ENCODE measurements at places on chromosomes 12 and 14. TPM values are rescaled to one million over a fixed set of nuclear protein-coding genes. Genes with fewer than 3 reads are reported as not detected.

EML5 gene
- total RNA-seq, result 0.05 TPM

ANO4 gene
- 41.3 TPM for total RNA-seq

PLCZ1 gene
- not detected for total RNA-seq

DEGS2 gene
- total RNA-seq, result 0.07 TPM

CLEC7A gene
- 1.4 TPM for total RNA-seq

CTSG gene
- not detected for total RNA-seq

GNB3 gene
- 16.6 TPM for total RNA-seq

IL23A gene
- total RNA-seq, result 0.32 TPM

DNA sequence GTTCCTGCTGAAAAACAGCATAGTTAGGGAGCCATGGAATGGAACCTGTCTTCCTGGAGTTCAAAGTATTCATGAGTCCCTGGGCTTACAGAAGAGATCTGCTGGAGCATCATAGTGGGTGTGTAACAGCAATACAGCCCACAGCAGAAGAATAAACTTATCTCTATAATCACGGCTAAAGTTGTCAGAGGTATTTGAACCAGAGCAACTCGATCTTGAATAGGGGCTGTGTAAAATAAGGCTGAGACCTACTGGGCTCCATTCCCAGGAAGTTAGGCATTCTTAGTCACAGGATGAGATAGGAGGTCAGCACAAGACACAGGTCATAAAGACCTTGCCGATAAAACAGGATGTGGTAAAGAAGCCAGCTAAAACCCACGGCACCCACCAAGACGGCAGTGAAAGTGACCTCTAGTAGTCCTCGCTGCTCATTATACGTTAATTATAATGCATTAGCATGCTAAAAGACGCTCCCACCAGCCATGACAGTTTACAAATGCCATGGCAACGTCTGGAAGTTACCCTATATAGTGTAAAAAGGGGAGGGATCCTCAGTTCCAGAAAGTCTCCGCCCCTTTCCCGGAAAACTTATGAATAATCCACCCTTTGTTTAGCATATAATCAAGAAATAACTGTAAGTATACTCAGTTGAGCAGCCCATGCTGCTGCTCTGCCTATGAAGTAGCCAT is 223.4 kb downstream of the PCNX1 start:
- peaks cover 16% of the 10 kb centered on the region for H3K4me1 ChIP-seq
- H3K36me3 ChIP-seq, result no peaks in the 10 kb centered on the region
- peak overlapping the region; percentile 54 for H3K27ac ChIP-seq
- peak overlapping the region; percentile 34 for H3K4me3 ChIP-seq
- peak; percentile 82 for DNase-seq
- no peaks in the 10 kb centered on the region for H3K27me3 ChIP-seq

GRCh38 chr12:90280564-90281058 is 572.0 kb upstream of the ATP2B1 start:
- no peaks in the 10 kb centered on the region for H3K4me1 ChIP-seq
- no peak overlapping the region for H3K4me3 ChIP-seq
- peak overlapping the region; percentile 12 for H3K27ac ChIP-seq
- H3K36me3 ChIP-seq, result no peaks in the 10 kb centered on the region

DNA sequence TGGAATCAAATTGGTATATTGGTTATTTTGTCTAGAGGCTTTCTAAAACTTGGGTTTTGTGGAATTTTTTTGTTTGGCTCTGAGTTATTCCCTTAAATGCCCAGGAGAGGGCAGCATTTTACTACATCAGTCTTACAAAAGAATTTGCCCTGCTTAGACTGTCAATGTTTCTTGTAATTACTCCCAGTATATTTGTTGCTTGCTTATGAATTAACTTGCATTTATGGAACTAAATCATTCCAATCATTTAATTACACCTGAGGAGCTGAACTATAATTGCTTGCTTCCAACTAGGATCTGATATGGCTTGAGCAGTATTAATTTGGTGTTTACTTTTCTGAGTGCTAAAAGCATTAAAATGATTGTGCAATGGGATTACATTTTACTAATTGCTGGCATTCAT is 48.7 kb downstream of the MIPOL1 start:
- no peak overlapping the region for H3K4me3 ChIP-seq
- H3K27me3 ChIP-seq, result no peaks in the 10 kb centered on the region

DNA sequence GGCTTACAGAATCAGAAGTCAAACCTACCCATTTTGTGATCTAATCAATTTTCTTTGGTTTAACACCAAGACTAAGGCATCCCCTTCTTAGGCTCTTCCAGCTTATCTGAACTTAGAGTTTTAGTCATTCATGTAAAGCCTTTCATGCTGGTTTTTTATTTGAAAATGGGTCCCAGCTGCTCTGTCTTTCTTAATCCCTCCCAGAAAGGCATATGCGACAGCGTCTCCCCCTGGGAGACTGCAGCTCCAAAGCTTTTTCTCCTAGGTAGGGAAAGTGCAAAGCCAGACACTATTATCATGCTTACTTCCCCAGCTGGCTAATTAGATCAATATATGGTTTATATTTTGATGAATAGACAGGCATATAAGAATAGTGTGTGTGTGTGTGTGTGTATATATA is 96.6 kb upstream of the E2F7 start:
- no peak for DNase-seq
- H3K4me1 ChIP-seq, result no peaks in the 10 kb centered on the region
- no peak overlapping the region for H3K27ac ChIP-seq
- no peaks in the 10 kb centered on the region for H3K27me3 ChIP-seq
- H3K4me3 ChIP-seq, result no peak overlapping the region

GRCh38 chr14:72924337-72924736 is 1.9 kb upstream of the DCAF4 start:
- H3K27me3 ChIP-seq, result no peaks in the 10 kb centered on the region
- H3K4me1 ChIP-seq, result peaks cover 15% of the 10 kb centered on the region
- H3K27ac ChIP-seq, result no peak overlapping the region
- no peaks in the 10 kb centered on the region for H3K36me3 ChIP-seq

GRCh38 chr14:100671386-100671901 is 55.2 kb upstream of the DLK1 start:
- DNase-seq, result no peak
- H3K36me3 ChIP-seq, result no peaks in the 10 kb centered on the region
- peaks cover 17% of the 10 kb centered on the region for H3K27me3 ChIP-seq

- no peak overlapping the region for H3K4me3 ChIP-seq
- H3K27ac ChIP-seq, result no peak overlapping the region
- H3K27me3 ChIP-seq, result no peaks in the 10 kb centered on the region
- no peak for DNase-seq
- no peaks in the 10 kb centered on the region for H3K36me3 ChIP-seq
Observed at GRCh38 chr12:104524034-104524832, 67.5 kb downstream of the CHST11 start.

- peak overlapping the region; percentile 62 for H3K27ac ChIP-seq
- no peak overlapping the region for H3K4me3 ChIP-seq
- no peaks in the 10 kb centered on the region for H3K27me3 ChIP-seq
Observed at GRCh38 chr12:108611884-108612415, 14.1 kb upstream of the TMEM119 start.
